Right renal cortex interstitium (tissue), 3 donors: ENCODE measurements at places on chromosomes 4 and X. TPM values are rescaled to one million over a fixed set of nuclear protein-coding genes. Genes with fewer than 3 reads are reported as not detected.
A peak's percentile ranks its signal among the peaks of the same experiment; 100 is the strongest.

- no peak for DNase-seq
Measured at GRCh38 chrX:455199-455598, 68.5 kb upstream of the PPP2R3B start.

- DNase-seq: no peak
Measured at GRCh38 chr4:120870279-120870673, 52.2 kb downstream of the PRDM5 start.

CRMP1 gene
- polyA plus RNA-seq: 42.9 TPM

TRAPPC2 gene
- polyA plus RNA-seq: 16.5 TPM

DNA sequence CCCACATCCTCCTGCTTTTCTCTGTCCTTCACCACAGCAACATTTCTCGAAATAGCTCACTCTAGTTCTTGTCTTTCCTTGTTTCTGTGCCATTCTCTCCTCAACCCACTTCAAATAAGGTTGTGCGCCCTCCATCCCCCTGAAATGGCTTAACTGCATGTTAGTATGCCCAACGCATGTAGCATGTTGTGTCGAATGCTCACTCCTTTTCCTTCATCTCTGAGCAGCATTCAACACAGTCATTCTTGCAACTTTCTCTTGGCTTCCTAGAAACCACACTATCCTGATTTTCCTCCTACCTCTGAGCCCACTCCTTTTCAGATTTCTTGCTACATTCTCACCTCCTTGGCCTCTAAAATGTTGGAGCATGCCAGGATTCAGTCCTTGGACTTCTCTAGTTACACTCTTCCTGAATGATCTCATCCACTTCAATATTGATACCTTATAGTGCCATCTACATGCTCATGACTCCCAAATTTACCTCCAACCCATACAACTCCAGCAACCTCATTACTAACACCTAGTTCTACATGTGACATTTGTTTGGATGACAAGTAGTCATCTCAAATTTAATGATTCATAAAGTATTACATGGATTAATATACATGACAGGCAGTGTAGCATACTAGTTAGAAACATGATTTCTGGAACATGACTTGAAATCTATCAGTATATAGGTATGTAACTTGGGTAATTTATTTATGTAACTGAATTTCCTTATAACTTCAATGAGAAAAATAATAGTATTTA is 22.3 kb downstream of the RBMX start:
- no peak for DNase-seq

DNA sequence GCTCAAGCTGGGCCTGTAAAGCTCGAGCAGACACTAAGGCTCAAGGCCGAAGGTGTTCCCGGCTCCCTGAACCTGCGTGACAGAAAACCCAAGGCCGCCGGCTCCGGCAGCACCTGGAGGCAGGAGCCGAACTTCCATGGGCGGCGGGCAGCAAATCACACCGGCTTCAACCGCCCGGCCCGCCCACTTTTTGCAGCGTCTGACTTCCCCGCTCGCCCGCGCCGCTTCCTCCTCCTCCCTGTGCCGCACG is 940 bp upstream of the NSD2 start:
- DNase-seq: peak; percentile 69

SATL1 gene
- 0.60 TPM for polyA plus RNA-seq

HSFX4 gene
- polyA plus RNA-seq: not detected

GRCh38 chrX:103329991-103330390 is at the start of gene TCEAL7:
TSS of gene TCEAL7 (plus strand) at chrX:103330239. CDS start at chrX:103331404, 1,165 bp downstream.
- DNase-seq: no peak

- DNase-seq: no peak
Measured at GRCh38 chr4:182716192-182716591, 201.0 kb downstream of the DCTD start.

VSIG4 gene
- polyA plus RNA-seq: 6.4 TPM

FGF13 gene
- polyA plus RNA-seq: 27.1 TPM

ARX gene
- polyA plus RNA-seq: not detected

DNA sequence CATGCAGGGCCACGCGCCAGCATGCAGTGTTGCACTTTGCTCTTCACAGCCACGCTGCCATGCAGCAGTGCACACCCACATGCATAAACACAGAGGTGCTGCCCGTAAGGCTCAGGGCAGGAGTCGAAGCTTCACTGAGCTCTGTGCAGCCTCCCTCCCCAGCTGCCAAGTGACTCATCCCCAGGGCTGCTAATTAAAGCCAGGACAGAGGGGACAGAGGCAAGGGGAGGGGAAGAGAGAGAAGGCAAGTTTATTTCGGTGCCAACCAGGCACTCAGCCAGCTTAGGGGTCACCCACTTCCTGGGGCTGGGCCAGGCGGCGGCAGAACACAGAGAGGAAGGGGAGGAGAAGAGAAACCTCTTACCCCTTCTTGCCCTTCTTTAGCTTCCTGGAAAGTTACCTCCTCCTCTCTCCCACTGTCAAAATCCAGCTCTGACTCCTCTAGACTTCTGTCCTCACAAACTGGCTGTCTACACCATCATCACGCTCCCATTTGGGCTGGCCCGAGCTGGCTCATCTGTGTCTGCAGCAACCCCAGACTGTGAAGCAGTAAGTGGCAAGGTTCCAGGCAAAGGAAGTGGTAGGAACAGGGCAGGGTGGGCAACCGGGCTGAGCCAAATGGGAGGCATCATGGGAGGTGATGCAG is 6.2 kb upstream of the IQSEC2 start:
- DNase-seq: no peak

SUV39H1 gene
- 5.7 TPM for polyA plus RNA-seq
